ENCODE measurements at places on chromosomes 13 and 19.
A peak's percentile ranks its signal among the peaks of the same experiment; 100 is the strongest.

DNA sequence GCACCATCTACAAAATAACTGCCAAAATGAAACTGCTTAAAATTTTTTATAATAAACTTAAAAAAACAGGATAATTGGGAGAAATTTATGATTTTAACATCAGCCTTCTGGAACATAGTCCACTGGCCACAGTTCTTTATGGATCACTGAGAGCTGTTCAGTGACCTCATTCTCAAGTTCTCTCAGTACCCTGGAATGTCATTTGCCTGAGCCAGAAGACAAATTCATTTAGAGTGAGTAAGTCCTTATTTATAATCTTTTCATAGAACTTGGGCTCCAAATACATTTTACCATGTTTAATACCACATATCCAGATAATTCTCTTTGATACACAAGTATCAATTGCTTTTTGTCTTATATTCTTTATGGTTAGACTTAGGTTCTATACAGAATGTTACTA is 87.6 kb downstream of the CAB39L start:
- H3K27me3 ChIP-seq = no peaks in the 10 kb centered on the region
- no peak for DNase-seq
- peaks cover 37% of the 10 kb centered on the region for H3K36me3 ChIP-seq
- no peaks in the 10 kb centered on the region for H3K4me1 ChIP-seq
- H3K27ac ChIP-seq = no peak overlapping the region
- no peak overlapping the region for H3K4me3 ChIP-seq

DNA sequence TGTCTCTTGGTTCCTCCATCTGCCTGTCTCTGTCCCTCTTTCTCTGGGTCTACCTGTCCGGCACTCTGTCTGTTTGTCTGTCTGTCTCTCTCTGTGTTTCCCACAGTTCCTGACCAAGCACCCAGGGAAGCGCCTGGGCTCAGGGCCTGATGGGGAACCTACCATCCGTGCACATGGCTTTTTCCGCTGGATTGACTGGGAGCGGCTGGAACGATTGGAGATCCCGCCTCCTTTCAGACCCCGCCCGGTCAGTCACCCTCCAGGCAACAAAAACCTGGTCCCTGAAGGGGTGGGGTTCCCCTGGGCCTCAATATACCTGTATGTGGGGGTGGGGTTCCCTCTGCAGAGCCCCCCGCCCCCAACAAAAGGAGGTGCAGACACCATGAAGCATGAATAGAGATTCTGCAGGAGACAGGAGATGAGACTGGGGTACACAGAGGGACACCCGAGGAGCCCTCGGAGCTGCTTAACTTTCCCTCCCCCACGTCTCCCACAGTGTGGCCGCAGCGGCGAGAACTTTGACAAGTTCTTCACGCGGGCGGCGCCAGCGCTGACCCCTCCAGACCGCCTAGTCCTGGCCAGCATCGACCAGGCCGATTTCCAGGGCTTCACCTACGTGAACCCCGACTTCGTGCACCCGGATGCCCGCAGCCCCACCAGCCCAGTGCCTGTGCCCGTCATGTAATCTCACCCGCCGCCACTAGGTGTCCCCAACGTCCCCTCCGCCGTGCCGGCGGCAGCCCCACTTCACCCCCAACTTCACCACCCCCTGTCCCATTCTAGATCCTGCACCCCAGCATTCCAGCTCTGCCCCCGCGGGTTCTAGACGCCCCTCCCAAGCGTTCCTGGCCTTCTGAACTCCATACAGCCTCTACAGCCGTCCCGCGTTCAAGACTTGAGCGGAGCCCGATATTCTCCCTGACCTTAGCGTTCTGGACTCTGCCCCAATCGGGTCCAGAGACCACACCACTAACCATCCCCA is 2.6 kb upstream of the CACNG7 start:
- no peak overlapping the region for H3K27ac ChIP-seq
- peaks cover 16% of the 10 kb centered on the region for H3K4me1 ChIP-seq
- H3K27me3 ChIP-seq = peaks cover 78% of the 10 kb centered on the region
- no peaks in the 10 kb centered on the region for H3K36me3 ChIP-seq

DNA sequence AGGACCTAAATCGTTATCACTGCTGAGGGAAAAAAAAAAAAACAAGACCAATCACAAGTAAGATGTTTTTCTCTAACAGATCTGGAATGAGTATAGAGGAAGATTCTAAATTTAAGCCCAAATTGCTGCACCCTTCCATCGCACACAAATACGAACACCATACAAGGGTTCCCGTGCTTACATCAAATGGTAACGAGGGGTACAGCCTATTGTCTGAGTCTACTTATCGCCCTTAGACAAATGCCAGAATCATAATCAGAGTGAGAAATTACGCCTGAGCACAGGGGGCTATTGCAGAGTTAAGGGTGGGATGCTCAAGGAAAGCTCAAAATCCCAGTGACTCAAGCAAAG is 603 bp downstream of the ZC3H13 start:
- H3K4me1 ChIP-seq = peaks cover 29% of the 10 kb centered on the region
- DNase-seq = no peak
- peaks cover 10% of the 10 kb centered on the region for H3K27me3 ChIP-seq
- peak overlapping the region; percentile 95 for H3K4me3 ChIP-seq
- H3K36me3 ChIP-seq = peaks cover 2% of the 10 kb centered on the region

DNA sequence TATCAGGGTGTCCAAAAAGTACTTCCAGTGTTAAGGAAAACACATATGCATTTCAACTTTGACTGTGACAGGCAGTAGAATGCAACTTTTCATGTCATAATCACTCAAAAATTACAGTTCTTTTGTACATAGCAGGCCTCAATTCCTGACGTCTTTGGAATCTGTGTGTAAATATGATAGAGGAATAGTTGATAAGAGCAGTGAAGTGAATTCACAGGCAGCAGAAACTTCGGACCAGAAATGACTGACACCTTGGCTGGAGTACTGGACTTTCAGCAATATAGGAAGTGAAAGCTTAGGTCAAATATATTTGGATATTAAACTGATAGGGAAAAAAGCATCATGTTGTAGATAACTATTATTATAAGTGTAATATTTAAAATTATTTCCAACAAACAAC is 1741.2 kb upstream of the PCDH20 start:
- H3K27ac ChIP-seq = no peak overlapping the region
- DNase-seq = no peak
- H3K4me3 ChIP-seq = no peak overlapping the region
- H3K4me1 ChIP-seq = peaks cover 7% of the 10 kb centered on the region
- no peaks in the 10 kb centered on the region for H3K27me3 ChIP-seq
- peaks cover 2% of the 10 kb centered on the region for H3K36me3 ChIP-seq

- H3K4me1 ChIP-seq = peaks cover 28% of the 10 kb centered on the region
- DNase-seq = no peak
- no peaks in the 10 kb centered on the region for H3K27me3 ChIP-seq
- H3K27ac ChIP-seq = peak overlapping the region; percentile 98
- H3K36me3 ChIP-seq = peaks cover 1% of the 10 kb centered on the region
- H3K4me3 ChIP-seq = peak overlapping the region; percentile 91
Observed at GRCh38 chr19:11088506-11089253, 583 bp upstream of the LDLR start.

- H3K4me1 ChIP-seq = peaks cover 26% of the 10 kb centered on the region
- DNase-seq = no peak
- no peak overlapping the region for H3K4me3 ChIP-seq
Observed at GRCh38 chr19:39449116-39449797, 3.9 kb downstream of the SUPT5H start.

DNA sequence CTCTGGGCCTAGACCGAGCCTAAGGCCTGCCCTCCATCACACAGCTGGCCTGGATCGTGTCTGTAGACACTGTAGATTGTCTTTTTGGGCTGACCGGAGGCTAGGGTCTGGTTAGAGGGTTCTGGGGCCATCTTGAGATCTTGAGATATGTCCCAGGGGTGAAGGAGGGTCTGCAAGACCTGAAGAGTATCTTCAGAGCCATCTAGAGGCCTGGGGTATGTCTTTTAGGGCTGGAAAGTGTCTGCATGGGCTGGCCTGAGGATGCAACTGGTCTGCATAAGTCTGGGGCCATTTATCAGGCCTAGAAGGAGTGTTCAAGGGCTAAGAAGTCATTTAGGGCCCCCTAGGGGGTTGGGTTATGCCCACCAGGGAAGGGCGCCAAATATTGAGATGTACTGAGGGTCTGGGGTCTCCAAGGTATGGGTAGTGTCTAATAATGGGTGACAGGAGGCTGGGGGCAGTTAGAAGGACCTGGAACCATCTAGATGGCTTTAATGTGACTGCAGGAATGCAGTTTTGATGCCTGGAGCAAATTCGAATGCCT is 555 bp downstream of the SCAF1 start:
- DNase-seq = no peak
- peak overlapping the region; percentile 97 for H3K4me3 ChIP-seq
- peak overlapping the region; percentile 99 for H3K27ac ChIP-seq
- peaks cover 9% of the 10 kb centered on the region for H3K36me3 ChIP-seq
- peaks cover 52% of the 10 kb centered on the region for H3K4me1 ChIP-seq

DNA sequence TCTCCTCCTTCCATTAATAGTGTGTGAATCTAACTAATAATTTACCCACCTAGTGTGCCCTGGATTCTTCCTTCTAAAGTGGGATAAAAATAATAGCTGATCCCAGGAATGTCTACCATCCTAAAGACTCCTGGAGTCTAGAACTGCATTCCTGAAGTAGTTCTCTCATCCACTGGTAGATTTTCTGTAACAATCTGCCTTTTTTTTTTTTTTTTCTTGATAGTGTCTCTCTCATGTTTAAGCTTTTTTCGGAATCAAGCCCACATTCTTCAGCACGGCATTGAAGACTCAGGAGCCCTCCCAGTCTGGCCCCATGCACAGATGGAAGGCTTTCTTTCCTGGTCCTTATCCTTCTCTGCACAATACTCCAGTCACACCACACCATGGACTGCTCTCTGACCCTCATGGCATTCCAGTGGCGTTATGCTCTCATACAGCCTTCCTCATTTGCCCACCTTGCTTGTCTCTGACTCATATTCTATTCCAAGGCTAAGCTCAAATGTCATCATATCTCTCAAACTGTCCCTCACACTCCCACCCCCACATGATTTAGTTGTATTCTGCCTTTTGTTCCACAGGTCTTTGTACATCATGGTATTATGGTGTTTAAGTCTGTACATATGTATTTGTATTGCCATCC is 68.7 kb upstream of the FRY start:
- no peak overlapping the region for H3K4me3 ChIP-seq
- H3K27me3 ChIP-seq = no peaks in the 10 kb centered on the region
- DNase-seq = no peak
- H3K36me3 ChIP-seq = peaks cover 3% of the 10 kb centered on the region
- no peak overlapping the region for H3K27ac ChIP-seq

GRCh38 chr13:98345107-98345935 is 168.3 kb upstream of the RNF113B start:
- H3K4me3 ChIP-seq = no peak overlapping the region
- H3K27me3 ChIP-seq = no peaks in the 10 kb centered on the region
- peaks cover 15% of the 10 kb centered on the region for H3K36me3 ChIP-seq
- DNase-seq = no peak
- peaks cover 4% of the 10 kb centered on the region for H3K4me1 ChIP-seq
- peak overlapping the region; percentile 26 for H3K27ac ChIP-seq

DNA sequence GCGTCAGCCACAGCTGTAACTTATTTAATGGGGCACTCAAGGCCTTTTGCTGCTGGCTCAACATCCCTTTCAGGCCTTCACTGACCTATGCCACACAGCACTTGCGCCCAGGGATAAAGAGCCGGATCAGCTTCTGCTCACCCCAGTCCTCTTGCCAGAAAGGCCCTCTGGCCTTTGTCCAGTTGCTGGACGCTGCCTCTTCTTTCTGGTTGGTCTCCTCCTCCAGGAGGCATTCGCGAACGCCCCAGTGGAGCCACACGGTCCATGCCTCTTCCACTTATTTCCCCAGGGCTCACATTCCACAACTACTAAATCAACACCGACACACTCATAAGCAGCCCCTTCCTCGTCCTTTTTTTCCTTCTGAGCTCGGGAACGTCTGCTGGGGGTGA is 3.7 kb upstream of the ZNF329 start:
- peaks cover 21% of the 10 kb centered on the region for H3K36me3 ChIP-seq
- peaks cover 13% of the 10 kb centered on the region for H3K4me1 ChIP-seq
- no peak for DNase-seq
- peak overlapping the region; percentile 87 for H3K4me3 ChIP-seq
- H3K27me3 ChIP-seq = no peaks in the 10 kb centered on the region

DNA sequence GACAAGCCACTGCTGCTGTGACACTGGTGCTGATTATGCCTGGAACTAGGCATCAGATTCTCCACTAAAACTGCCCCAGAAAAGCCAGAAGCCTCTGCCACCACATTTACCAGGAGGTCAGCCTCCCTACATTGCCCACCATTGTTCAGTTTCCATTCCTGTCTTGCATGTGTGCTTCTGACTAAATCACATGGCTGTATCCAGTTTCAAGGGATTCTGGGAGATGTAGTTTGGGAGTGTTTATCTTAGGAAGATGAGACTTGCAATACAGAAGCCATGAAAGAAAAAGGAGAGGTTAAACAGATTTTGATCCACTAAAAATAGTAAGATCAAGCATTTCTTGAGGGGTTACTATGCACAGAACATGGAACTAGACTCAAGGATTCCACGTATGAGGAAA is 40.7 kb upstream of the SERPINE3 start:
- no peak overlapping the region for H3K4me3 ChIP-seq
- H3K27ac ChIP-seq = no peak overlapping the region

GRCh38 chr13:50548586-50548985 is 294.9 kb downstream of the DLEU7 start:
- no peak overlapping the region for H3K27ac ChIP-seq
- peaks cover 1% of the 10 kb centered on the region for H3K36me3 ChIP-seq
- H3K27me3 ChIP-seq = no peaks in the 10 kb centered on the region
- no peak for DNase-seq

DNA sequence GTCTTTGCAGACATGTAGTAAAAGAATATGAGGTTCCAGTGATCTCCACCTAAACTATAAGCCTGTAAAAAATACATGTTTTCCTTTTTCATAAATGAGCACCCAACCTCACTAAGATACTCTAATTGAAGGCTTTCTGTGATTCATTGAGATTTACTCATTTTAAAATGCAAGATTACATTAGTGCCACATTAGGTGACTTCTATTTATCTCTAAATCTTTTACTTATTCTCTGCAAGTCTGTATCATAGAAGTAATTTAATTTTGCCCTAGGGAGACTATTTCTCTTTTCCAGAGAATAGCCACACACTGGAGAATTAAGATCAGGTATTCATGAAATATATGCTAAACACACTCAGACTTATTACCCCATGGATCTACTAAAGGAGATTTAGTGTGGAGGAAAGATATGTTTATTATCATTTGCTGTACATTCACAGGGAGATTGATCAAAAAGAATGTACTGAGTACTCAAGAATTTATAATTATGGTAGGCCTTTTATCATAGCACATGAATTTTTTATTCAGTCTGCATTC is 290.2 kb upstream of the ATXN8OS start:
- H3K36me3 ChIP-seq = peaks cover 11% of the 10 kb centered on the region
- peak overlapping the region; percentile 45 for H3K27ac ChIP-seq
- peaks cover 32% of the 10 kb centered on the region for H3K4me1 ChIP-seq

DNA sequence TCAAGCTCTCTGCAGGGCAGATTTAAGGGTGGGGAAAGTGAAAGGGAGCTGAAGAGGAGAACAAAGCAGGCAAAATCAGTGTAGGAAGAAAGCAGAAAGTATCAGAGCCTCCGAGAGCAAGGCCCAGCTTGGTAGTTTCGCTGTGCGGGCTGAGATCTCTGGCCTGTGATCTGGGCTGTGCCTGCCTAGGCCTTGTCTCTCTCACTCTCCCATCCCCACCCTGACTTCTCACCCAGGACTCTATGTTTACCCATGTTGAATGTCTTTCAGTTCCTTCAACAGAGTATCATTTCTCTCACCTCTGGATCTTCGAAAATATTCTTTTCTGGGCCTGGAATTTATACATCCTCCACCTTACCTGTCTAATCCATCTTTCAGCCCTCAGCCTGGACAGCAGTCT is 391.3 kb downstream of the FOXO1 start:
- no peak for DNase-seq
- H3K4me1 ChIP-seq = peaks cover 25% of the 10 kb centered on the region
- no peak overlapping the region for H3K4me3 ChIP-seq
- no peaks in the 10 kb centered on the region for H3K27me3 ChIP-seq
- no peaks in the 10 kb centered on the region for H3K36me3 ChIP-seq
